Left hindlimb (tissue), 1 donor: ENCODE measurements at places on chromosomes 7 and 10.

DNA sequence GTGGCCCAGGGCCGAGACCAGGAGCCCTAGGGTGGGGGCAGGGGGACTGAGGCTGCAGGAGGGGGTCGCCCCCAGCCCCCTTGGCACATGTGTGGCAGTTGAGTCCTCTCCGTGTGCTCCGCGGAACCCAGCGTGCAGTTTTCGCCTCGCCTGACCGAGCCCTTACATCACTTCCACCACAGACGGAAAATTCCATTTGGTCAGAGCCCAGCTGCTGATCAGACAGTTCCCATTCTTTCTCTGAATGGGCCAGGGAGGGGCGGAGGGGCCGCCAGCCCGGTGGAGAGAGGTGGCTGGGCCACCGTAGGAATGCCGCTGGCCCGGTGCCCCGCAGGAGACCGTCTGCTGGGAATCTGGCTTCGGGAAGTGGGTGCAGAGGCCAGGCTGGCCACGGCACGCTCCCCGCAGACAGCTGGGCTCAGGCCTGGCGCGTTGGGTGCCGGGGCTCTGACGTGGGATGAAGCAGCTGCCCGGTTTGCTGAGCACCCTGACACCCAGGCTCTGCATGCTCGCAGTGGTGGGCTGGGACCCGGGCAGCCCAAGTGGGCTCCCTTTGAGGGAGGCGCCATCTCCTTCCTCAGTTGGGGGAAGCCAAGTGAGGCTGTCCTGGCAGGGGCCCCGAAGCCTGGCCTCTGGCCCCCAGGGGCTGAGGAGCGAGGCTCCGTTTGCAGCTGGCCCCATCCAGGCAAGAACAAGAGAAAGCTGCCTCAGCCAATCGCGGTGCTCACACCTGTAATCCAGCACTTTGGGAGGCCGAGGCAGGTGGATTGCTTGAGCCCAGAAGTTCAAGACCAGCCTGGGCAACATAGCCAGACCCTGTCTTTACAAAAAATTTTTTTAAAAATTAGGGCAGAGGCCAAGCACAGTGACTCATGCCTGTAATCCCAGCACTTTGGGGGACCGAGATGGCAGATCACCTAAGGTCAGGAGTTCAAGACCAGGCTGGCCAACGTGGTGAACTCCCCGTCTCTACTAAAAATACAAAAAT lies 9.9 kb downstream of the TTYH3 start:
- peak; percentile 95 for DNase-seq

DNA sequence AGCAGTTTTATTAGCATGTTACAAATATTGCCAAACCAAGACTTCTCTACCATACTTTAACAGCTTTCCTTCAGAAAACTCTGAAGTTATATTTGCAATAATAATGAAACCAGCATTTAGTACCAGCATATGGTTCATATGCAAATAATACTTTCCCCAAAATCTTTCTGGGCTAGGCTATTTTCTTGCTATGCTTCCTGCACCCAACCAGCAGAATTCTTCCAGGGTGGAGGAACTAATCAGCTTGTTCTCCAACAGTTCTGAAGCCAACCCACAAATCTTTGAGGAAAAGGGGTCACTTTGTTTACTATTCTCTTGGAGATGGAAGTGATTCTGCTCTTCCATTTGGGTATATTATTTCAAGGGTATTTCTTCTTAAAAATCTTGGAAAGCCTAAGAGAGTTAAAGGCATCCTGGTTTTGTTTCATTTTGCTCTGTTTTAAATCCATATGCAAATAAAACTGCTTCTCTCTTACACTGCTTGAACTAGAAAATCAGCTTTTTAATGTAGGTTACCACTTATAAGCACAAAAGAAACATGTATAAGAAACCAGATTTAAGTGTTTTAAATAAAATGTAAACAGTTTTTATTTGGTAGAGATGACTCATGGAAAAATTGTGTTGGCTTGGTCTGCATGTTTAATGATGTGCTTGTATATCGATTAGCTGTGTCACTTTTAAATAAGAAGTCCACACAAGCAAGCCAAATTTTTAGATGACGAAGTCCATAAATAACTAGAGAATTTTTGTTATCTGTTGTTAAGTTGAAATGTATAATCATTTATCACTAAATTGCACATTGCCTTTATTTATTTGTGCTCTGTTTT lies 103.7 kb downstream of the HECTD2 start:
- DNase-seq, result no peak

- DNase-seq, result no peak
These were observed 16.0 kb downstream of the GPER1 start for GRCh38 chr7:1103789-1104515.

GRCh38 chr10:113506476-113506875 lies 46.4 kb upstream of the HABP2 start:
- no peak for DNase-seq

DNA sequence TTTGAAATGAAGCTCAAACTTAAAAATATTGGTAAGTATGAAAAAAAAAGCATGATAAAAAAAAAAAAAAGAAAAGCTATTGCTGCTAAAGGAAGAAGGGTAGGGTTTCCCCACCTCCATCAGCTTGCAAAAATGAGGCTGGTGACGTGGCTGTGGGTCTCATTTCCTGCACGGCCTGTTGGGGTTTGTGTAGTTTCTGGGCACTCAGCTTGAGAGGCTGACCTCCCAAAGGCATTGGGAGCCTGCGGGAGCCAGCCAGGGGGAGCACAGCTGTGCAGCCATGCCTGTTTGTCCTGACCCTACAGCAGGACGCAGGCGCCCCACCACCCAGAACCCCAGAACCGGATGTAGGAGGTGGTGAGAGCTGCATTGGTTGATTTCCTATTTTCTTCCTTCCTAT lies 48.8 kb upstream of the CARD11 start:
- no peak for DNase-seq

GRCh38 chr7:8325067-8325466 lies 63.1 kb upstream of the ICA1 start:
- no peak for DNase-seq

GRCh38 chr10:90858461-90858968 lies 676 bp upstream of the HTR7 start:
- no peak for DNase-seq

DNA sequence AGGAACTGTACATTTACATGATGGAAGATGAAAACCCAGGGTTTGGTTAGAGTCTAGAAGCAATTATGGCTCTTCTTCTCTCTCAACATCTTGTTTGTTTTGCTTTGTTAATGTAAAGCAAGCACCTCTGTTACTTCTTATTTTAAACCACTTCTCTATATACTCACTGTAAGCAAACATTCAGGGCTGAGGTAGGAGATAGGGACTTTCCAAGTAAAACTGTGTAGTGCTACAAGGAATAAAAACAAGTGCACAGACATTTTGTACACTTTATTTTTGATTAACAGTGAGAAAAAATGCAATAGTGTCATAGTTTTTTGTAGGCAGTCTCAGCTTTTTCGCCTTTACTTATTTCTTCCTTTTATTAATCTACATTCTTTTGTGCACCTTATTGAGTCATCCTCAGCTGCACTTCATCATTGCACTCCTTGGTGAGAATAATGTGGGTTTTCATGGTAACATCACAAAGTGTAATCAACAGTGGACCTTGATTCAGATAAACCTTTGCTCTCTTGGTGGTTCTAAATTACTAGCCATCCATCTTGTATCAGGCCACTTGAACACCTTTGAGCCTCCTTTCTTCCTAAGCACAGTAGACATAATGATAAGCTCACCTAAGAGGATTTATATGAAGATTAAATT lies 52.9 kb downstream of the ELMO1 start:
- DNase-seq, result no peak
